ENCODE measurements at places on chromosomes 7 and 10.

DNA sequence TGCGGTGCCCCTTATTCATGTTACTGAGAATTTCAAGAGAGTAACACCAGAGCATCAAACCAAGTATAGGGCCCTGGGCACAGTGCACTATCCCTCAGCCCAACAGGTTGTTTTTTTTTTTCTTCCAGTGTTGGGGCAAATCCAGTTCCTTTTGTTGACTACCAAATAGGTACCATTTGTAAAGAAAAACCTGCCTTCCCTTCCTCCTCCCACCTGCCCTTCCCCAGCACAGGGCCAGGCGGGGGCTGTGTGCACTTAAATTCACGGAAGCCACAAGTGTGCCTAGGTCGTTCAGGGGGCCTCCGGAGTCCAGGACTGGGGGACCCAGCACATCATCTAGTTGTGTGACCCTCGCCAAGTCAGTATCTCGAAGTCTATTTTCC is 595 bp upstream of the SFXN4 start:
- no peak for DNase-seq

- no peak for DNase-seq
Observed at GRCh38 chr7:139714163-139714901, 63.5 kb downstream of the HIPK2 start.

DNA sequence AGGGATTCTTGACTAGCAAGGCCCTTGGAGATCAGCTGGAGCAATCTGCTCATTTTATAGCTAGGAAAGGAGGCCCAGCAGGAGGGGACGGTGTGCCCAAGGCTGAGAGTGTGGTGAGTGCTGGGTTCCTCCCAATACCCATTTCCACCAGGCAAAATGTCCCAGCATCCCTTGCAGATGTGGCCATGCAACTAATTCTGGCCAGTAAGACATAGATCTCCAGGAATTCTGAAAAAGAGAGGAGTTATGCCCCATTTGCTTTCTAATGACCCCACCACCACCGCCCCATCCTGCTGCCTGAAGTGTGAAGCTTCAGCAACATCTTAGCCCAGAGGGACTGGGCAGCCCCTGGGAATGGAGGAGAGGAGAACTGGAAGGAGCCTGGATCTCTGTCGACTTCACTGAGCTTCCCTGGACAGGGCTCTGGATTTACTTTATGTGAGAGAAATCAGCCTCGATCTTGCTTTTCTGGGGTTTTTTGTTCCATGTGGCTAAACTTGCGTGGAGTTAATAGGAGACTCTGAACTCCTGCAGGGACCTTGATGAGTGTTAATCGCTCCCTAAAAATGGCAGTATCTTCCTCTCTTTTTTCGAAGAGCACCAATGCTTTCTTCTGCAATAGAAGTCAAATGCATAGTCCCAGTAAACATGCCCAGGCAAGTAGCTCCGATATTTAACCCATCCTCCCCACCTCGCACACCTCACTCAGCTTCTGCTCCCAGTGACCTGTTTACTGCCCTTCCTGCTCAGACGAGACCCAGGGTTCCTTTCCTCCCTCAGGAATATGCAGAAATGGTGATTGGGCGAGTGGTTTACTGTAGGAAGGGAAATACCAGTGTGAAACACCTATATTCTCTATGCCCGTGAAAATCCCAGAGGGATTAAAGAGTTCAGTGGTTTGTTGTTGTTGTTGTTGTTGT is 127.5 kb upstream of the GPR26 start:
- no peak for DNase-seq

- DNase-seq, result no peak
Observed at GRCh38 chr7:158262284-158263109, 325.1 kb downstream of the PTPRN2 start.

GRCh38 chr7:41481353-41481752 is 221.5 kb downstream of the INHBA start:
- DNase-seq, result no peak

DNA sequence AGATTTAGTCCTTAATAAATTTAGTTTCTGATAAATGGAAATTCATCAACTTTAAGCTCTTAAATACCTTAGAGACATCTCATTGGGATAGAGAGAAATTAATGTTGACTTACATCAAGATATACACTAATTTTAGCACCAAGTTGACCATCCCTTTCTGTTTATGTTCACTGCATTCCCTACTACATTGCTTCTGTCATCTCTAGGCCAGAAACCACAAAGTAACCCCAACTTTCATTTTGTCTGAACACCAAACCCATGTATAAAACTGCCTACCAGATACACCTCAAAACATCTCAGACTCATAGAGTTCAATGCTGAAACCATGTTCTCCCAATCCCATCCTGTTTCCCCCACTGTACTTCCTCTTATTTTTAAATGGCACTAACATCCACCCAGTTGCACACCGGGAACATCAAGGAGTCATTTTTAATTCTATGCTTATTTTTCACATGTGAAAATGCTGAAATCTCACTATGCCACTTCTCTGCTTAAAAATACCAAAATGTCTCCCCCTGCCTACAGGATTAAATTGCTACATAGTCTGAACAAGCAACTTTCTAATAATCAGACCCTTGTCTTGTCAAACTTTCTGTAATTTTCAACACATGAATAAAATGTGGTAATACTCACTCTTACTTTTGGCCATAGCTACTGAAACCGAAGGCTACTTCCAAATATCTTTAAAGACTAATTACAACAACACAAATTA is 201.6 kb downstream of the SEMA3D start:
- DNase-seq, result no peak

- no peak for DNase-seq
Observed at GRCh38 chr10:90141791-90142190, 440.4 kb downstream of the KIF20B start.

GRCh38 chr7:604001-604883 is 84.6 kb upstream of the PDGFA start:
- DNase-seq, result peak; percentile 48

DNA sequence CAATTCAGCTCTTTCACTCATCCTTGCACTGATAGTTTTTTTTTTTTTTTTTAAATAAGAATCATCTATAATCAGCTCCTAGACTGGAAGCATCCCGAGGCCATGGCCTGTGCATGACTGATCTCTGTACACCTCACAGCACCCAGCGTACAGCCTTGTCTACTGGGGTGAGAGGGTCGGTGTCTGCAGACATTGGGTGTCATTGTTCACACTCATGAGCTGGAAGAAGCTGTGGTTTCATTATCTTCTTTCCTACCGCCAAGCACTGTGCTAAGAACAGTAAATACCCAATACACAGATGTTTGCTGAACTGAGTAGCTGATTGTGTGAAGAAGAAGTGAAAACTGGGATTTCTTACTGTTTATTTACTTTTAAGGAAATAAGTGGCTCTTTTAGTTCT is 123.6 kb downstream of the CLEC2L start:
- no peak for DNase-seq

GRCh38 chr7:18637516-18637915 is 142.0 kb downstream of the HDAC9 start:
- no peak for DNase-seq

GRCh38 chr7:140003913-140004382 is 58.8 kb downstream of the PARP12 start:
- DNase-seq, result peak; percentile 62

GRCh38 chr7:1368682-1369571 is 90.3 kb downstream of the MICALL2 start:
- no peak for DNase-seq

DNA sequence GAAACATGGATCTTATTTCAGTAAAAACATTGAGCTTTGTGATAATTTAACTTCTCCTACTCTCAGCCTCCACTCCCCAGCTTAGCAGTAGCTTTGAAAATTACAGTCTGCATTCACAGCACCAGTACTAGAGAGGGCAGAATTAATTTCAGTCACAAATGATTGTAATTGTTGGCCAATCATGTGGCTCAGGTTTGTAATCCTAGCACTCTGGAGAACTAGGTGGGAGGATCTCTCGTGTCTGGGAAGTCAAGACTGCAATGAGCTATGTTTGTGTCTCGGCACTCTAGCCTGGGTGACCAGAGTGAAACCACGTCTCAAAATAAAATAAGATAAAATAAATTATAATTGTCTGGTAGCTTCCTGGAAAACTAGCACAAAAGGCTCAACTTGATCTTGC is 620.9 kb downstream of the TNS3 start:
- DNase-seq, result no peak

DNA sequence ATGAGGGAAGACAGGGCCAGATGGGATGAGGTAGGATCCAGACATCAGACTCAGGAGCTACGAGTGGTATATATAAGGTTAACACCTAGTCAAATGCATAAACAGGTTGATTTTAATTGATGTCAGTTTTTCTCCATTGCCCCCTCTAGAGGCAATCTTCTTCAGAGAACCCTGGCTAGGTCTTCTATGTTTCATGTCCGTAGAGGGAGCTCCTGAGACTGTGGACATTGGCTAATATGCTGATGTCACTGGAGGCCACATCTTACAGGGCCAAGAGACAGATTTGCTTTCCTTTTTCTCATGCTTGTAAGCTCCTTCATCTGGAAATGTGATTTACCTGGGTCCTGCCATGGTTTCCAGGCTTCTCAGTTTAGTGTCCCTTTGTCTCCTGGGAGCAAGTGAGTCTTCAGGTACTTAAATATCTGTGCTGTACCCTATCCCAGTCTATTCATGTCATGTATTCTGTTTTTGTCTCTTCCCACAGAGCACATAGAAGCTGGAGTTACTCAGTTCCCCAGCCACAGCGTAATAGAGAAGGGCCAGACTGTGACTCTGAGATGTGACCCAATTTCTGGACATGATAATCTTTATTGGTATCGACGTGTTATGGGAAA is 161.6 kb upstream of the PRSS1 start:
- DNase-seq, result peak; percentile 31

- no peak for DNase-seq
Observed at GRCh38 chr7:89474456-89474855, 678.9 kb upstream of the TEX47 start.

GRCh38 chr10:60008816-60009215 is 102.5 kb upstream of the CCDC6 start:
- no peak for DNase-seq

DNA sequence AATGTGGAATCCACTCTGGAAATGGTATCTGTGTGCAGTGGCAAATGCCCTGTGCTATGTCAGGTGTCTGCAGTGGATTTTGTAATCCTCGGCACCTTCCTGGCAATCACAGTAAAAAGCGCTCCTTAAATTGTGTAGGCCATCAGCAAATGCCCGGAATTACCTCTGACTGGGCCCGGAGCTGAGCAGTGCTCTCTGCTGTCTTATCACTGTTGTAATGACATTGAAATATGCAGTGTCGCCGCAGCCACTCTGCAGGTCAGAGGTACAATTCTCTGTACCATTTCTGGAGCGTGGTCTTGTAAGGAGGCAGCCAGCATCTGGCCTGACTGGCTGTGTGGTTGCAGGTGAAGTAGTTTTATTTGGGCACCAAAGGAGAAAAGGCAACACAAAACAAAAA is 416.4 kb upstream of the MKI67 start:
- no peak for DNase-seq

GRCh38 chr10:66514666-66515065 is 411.2 kb upstream of the LRRTM3 start:
- DNase-seq, result no peak

DNA sequence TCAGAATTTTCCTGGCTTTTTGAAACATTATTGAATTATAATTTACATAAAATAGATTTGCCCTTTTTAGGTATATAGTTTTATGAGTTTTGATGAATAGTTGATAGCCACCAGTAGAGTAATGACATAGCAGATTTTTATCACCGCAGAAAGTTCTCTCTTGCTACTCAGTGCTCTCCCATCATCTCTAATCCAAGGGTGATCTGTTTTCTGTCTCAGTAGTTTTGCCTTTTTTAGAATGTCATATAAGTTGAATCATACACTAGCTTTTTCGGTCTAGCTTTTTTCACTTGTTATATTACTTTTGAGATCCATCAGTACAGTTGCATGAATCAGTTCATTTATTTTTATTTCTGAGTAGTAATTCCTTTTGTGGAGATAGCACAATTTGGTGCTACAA is 17.9 kb downstream of the RSBN1L start:
- no peak for DNase-seq

GRCh38 chr10:133308421-133309099 is at the start of the genes TUBGCP2 and ZNF511:
Gene TUBGCP2, minus strand, starts transcription at chr10:133308872. Its CDS starts 5,931 bp downstream, at chr10:133302941.
Gene ZNF511, plus strand, starts transcription at chr10:133308914. Its CDS starts 30 bp downstream, at chr10:133308944.
- peak; percentile 28 for DNase-seq

DNA sequence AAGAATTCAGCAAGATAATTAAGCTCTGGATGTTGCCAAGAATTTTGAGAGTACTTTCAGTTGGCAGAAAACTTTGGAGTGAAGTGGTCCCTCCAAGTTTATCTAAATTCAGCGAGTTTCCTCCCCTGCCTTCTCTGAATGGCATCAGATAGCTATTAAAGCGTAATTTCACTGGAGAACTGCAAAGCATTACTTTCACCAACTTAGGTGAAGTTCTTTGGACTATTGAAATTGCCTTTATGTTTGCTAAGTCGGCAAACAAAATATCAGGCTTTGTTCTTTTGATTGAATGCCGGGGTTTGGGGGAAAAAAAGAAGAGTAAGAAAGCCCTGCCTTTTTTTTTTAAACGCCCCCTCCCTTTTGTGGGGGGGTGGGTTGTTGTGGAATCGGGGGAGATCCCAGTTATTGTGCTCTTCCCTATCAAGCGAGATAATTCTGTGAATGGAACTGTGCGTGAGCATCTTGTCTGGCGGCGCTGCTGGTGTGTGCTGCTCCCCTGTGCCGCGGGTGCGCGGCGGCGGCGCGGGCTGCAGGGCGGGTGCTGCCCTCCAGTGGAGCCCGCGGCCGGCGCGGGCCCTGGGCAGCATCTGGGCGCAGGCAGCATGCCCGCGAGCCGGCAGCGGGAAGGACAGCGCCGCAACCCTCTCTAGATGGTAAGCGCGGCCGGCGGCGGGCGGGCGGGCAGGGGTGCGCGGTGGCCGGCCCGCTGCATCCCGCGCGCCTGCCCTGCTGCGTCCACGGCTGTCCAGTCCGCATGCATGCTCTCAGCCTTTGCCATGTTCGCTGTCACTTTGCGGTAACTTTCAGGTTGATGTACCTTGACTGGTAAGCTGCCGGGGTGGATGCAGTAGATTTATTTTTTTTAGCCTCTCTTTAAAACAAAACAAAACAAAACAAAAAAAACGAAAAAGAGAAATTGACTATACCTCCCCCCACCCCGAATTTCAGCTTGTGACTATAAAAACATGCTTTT is 176.5 kb downstream of the TCF7L2 start:
- DNase-seq, result peak; percentile 39

DNA sequence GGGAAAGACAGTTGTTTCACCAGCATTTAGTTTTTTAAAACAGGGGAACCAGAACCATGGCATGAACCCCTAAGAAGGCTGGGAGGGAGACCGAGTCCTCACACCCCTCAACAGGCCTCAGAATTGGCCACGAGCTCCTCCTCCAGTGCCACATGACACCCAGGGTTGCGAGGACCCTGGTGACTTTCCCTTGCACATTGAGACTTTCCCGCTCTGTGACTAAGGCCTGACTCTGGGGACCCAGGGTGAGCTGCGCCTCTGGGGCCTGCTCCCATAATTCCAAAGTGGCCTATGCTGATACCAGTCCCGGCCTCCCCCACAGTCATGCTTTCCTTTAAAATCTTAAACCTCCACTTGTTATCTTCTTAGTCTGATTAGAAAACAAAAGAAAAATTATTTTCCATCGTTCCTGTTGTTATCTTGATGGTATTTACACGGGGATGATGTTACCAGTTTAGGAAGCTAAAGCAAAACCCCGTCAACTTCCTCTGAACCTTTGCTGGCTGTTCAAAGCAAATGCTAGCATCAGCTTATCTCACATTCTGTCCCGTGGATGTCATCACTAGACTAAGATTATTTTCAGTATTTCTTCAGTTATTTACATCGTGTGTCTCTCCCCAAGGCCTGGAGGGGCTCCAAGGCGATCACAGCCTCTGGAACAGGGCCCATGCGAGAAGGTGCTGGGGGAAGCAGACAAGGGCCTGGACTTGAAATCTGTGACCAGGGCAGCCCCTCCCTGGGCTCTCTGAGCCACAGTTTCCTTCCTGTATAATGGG is 42.1 kb downstream of the FAM53B start:
- DNase-seq, result no peak
